ENCODE measurements at places on chromosomes 3 and 15.
A peak's percentile ranks its signal among the peaks of the same experiment; 100 is the strongest.

- no peak for DNase-seq
These were observed 68.7 kb upstream of the PRR23C start for GRCh38 chr3:139113231-139113992.

DNA sequence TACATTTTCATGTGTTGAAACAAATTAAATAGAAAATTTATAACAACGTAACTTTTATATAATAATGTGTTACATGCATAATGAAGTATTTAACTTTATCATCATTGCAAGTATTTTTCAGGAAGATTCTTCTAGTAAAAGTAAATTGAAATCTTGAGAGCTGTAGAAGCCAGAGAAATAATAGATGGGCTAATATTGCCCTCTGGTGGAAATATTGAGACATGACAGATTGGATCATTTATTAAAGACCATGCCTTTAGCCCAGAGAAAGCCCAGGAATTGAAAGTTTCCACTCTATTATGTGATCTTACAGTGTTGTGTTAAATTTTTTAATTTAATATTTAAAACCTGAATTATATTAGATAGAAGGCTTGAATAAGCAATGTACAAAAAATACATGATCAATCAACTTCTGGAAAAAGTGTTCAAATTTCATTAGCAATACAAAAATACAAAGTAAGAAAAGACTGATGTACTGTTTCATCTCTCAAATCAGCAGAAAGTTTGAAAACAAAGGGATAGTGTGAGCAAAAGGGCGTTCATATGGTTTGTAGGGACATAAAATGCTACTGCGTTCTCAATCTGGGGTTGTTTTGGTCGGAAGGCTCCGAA, 52.7 kb upstream of the SPTSSB start:
- DNase-seq: peak; percentile 64

GRCh38 chr3:167120828-167121227, 259.3 kb downstream of the ZBBX start:
- no peak for DNase-seq

DNA sequence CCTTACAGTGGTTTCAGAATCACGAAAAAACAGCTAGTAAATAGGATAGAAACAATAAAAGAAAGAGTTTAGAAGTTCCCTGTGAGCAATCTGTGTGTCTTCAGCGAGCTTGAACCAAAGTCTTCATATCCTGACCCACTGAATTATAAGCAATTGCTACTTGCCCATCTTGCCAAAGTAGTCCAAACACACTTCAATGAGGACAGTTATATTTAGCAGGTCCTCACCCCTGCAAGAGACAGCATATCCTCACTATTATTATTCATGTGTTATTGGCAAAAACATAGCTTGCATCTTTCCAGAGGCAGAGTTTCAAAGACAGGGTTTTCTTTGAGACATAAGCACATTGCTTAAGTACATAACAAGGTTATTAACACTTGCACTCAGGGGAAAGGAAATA, 77.8 kb downstream of the FEZF2 start:
- no peak for DNase-seq

GRCh38 chr15:52057996-52058395, 39.0 kb downstream of the MAPK6 start:
- no peak for DNase-seq

DNA sequence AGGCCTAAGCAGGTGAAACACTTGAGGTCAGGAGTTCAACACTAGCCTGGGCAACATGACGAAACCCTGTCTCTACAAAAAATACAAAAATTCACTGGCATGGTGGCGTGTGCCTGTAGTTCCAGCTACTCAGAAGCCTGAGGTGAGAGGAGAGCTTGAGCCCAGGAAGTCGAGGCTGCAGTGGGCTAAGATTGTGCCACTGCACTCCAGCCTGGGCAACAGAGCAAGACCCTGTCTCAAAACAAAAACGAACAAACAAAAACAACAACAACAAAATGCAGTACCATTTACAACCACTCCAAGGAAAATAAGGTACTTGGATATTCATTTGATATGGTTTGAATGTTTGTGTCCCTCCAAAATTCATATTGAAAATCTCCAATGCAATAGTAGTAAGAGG, 15.6 kb upstream of the TRANK1 start:
- no peak for DNase-seq

GRCh38 chr15:51696566-51696965, 15.3 kb downstream of the SCG3 start:
- no peak for DNase-seq

- DNase-seq: no peak
These were observed 31.3 kb downstream of the USP3 start for GRCh38 chr15:63535689-63536088.

DNA sequence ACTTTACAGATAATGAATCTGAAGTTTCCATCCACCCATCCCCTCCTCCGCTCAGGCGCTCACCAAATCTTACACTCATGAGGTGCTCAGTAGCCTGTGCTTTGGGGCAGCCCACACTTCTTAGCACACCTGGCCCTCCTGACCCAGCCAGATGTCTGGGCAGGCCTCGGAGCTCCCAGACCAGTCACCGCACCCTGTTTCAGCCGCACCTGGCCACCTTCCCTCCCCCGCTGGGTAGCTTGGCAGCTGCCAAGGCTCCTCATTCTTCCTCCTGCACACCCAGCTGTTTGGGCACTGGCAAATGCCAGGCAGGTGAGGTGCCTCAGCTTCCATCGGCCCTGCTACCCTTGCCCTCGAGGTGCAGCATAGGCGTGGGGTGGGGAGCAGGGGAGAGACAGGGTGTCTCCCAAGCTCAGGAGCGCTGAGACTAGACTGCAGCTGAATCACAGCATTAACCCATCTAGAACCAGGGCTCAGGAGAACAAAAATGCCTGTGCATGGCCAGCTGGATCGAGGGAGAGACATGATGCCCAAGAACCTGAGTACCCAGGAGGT, 45.8 kb downstream of the CDC25A start:
- no peak for DNase-seq

DNA sequence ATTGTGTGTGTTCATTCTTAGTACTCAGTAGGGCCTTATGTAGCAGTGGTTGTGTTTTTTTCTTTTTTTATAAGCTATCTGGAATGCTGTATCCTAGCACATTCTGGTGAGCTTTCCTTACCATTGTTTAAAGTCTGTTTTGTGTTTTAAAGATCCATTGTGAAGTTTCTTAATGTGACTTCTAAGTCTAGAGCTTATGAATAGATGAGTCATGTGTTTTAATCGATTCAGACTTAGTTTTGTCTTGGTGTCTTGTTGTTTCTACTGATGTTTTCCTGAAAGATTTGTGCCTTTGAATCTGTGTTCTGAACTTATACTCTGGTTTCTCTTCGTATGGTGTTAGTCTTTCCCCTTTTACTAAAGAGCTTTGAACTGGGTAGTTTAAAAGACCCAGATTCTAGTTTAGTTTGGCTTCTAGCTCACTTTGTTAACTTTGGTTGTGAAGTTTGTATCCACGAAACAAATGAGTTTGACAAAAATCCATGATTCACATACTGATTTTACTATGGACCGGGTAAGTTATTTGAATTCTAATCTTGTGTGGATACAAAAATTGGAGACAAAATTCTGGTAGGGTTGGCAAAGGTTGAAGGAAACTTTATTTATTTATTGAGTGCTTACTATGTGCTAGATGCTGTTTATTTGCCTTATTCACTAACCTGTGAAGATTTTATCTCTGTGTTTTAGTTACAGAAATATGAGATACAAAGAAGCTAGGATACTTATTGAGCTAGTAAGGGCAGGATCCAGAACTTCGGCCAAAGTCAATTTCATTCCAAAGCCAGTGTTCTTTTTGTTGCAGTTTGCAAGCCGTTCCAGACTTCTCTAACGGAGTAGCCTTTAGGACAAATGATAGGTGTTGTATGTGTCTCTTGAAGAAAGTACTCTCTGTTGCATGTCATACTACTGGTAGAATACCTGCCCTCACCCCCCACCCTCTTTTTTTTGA, 24.8 kb downstream of the AKAP13 start:
- DNase-seq: no peak

DNA sequence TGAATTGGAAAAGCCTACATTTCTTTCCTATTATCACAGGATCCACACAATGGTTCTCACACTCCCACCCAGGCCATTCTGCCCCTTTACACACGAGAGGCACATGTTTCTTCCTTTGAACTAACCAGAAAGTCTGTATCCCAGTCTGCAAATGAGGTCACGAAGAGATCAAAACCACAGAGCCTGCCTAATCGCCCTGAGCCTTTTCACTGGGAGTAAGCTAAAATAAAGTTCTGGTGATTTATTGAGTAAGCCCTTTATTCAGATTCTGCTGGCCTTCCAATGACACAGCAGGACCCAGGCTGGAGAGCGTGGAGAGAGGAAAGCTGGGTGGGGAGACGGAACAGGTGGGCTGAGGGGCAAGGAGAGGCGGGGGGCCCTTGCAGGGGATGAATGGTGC, 78.7 kb downstream of the ATP1B3 start:
- DNase-seq: no peak

DNA sequence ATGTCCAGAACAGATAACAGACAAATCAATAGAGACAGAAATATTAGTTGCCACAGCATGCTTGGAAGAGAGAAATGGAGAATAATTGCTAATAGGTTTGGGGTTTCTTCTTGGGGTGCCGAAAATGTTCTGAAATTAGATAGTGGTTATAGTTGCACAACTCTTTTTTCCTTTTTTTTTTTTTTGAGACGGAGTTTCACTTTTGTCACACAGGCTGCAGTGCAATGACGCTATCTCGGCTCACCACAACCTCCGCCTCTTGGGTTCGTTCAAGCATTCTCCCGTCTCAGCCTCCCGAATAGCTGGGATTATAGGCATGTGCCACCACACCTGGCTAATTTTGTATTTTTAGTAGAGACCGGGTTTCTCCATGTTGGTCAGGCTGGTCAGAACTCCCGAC, 163.3 kb downstream of the PLCH1 start:
- DNase-seq: no peak

- no peak for DNase-seq
These were observed 4.8 kb upstream of the RBP2 start for GRCh38 chr3:139481116-139481515.

DNA sequence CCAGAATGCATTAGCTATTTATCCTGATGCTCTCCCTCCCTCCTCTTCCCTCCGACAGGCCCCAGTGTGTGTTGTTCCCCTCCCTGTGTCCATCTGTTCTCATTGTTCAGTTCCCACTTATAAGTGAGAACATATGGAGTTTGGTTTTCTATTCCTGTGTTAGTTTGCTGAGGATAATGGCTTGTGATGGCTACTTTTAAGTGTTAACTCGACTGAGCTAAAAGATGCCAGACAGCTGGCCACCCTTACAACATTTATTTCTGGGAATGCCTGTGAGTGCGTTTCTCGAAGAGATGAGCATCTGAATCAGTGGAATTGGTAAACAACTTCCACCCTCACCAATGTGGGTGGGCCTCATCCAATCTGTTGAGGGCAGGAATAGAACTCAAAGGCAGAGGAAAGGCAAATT, 24.7 kb upstream of the TM2D3 start:
- peak; percentile 78 for DNase-seq

- DNase-seq: no peak
These were observed 392.8 kb downstream of the TIGIT start for GRCh38 chr3:114686621-114687020.

GRCh38 chr3:172030181-172030580, 9.2 kb upstream of the FNDC3B start:
- no peak for DNase-seq

- no peak for DNase-seq
These were observed 126.8 kb upstream of the ABHD17C start for GRCh38 chr15:80568298-80568697.

DNA sequence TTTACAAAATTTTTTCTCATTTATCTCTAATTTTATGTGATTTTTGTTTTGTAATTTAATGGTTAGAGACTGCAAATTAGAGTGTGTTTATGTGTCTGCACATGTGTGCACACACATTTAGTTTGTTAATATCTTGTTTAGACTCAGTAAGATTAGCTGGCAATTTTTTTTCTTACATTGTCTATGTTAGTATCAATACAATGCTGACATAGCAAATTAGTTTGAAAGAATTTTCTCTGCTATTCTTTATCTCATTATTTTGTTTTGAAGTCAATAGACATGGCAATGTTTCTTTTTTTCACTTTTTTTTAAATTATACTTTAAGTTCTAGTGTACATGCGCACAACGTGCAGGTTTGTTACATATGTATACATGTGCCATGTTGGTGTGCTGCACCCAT, 1155.0 kb downstream of the ZPLD1 start:
- no peak for DNase-seq

DNA sequence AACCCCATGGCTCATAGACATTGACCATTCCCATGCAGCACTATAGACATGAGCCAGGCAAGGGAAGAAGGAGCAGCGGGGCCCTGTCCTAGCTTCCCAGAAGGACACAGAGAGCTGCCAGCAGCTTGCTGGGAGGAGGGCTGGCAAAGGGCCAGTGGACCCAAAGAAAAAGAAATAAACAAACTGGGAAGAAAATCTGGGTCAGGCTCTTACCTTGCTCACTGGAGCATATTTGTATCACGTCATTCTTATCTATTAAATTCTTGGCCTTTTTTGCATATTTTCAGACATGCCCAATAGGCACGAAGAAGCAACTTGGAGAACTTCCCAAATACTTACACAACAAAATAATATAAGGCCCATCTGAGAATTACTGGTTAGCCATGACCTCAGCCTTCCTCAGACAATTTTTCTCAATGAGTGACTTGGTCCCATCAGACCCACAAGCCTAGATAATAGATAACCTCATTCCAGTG, 28.4 kb downstream of the RASGRP1 start:
- DNase-seq: no peak

GRCh38 chr15:97893967-97894366, 66.5 kb upstream of the ARRDC4 start:
- no peak for DNase-seq

DNA sequence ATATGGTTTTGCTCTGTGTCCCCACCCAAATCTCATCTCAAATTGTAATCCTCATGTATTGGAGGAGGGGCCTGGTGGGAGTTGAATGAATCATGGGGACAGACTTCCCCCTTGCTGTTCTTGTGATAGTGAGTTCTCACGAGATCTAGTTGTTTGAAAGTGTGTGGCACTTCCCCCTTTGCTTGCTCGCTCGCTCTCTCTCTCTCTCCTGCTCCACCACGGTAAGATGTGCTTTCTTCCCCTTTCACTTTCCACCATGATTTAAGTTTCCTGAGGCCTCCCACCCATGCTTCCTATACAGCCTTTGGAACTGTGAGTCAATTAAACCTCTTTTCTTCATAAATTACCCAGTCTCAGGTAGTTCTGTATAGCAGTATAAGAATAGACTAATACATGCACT, 60.7 kb downstream of the GSK3B start:
- no peak for DNase-seq

DNA sequence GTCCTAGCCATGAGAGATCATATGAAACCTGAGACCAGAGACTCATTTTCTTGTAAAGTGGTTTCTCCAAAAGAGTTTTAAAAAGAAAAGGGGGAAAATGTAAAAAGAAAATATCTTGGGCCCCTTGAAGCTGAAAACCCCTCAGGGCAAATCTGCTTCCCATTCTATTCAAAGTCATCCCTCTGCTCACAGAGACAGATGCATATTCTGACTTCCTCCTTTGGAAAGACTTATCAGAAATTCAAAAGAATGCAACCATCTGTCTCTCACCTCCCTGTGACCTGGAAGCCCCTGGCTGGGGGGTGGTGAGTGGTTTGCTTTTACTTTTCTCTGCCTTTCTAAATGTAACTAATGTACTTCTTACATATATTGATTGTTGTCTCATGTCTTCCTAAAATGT, 1154.8 kb downstream of the NSUN3 start:
- DNase-seq: no peak

- DNase-seq: no peak
These were observed 145.2 kb downstream of the FILIP1L start for GRCh38 chr3:99969136-99969535.
